Stimulated activated CD8-positive, alpha-beta memory T cell treated with anti-CD3 and anti-CD28 coated beads, Interleukin-15, amount 100 ng/mL, for 24 hours (primary cell): ENCODE measurements at places on chromosomes 2 and 18.

DNA sequence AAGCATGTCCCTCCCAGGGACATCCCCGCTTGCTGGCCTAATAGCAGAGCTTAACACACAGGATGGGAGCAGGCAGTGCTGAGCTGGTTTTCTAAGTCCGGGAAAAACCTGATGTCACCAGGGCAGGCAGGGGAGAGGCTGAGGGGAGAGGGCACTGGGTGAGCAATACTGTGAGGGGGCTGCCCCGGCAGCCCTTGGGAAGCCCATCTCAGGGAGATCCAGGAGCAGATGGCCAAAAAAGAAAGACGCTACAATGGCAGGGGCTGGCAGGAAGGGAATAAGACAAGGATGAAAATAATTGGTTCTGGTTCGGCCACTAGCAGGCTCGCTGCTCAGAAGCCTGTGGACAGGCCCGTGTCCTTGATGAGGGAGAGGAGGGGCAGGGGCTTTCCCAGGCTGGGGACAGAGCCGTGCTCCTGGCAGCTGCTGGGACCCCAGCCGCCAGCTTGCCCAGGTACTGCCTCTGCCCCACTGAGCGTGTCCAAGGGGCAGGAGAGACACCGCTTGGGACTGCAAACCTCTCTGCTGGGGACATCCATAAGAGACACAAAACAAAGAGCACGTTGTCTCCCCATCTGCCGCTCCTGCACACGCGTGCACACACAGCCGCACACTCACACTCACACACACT is 30.2 kb downstream of the SMAD7 start:
- DNase-seq = no peak

- no peak for DNase-seq
Observed at GRCh38 chr2:2574401-2575180, 243.5 kb upstream of the MYT1L start.

DNA sequence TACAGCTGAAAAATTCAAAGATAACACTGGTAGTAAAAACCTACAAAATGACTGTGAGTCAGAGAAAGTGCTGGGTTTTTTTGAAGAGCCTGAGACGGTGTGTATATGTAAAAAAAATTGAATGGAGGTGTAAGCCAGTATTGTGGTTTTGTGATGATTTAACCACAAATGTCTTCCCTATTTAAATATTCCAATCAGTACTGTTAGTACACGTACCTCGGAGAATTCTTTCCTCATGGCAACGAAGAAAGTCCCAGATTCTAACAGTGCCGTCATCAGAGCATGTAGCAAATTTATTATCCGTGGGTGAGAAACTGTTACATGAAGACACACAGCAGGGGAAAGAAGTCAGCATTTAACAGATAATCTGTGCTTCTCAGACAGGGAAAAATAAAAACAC is 48.1 kb downstream of the WDR33 start:
- DNase-seq = no peak

DNA sequence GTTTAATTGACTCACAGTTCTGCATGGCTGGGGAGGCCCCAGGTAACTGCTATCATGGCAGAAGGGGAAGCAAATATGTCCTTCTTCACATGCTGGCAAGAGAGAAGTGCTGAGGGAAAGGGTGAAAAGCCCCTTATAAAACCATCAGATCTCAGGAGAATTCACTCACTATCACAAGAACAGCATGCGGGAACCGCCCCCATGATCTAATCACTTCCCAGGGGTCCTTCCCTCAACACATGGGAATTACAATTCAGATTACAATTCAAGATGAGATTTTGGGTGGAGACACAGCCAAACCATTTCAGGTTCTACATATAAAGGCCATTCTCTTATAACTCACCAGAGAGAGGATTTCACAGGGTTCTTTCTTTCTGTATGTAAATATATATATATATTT is 62.9 kb downstream of the VRK2 start:
- DNase-seq = no peak

DNA sequence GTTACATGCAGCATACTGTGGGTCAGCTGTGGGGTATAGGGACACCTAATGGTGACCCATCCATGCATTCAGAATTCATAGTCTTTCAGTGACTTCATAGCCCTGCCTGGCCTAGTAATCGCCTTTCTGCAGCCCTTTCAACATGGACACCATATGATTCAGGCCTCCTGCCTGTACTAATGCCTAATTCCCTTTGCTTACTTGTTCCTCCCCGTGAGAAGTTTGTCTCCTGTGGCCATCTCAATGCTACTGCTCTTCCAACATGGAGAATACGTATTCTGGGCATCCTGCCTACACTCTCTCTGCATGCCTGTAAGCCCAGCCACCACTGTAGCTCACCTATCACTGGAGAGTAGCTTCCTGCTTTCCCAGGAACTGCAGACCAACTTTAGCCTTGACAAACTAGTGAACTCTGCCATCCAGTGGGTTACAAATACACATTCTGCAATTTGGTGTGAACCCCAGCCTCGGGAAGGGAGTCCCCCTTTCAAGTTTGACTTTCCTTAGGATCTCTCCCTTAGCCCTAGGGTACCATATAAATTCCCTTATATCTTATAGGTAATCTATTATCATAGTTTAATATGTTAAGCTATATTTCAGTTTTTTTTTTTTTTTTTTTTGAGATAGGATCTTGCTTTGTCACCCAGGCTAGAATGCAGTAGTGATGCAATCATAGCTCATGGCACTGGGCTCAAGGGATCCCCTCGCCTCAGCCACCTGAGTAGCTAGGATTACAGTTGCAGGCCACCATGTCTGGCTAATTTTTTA is 22.3 kb downstream of the M1AP start:
- DNase-seq = no peak

DNA sequence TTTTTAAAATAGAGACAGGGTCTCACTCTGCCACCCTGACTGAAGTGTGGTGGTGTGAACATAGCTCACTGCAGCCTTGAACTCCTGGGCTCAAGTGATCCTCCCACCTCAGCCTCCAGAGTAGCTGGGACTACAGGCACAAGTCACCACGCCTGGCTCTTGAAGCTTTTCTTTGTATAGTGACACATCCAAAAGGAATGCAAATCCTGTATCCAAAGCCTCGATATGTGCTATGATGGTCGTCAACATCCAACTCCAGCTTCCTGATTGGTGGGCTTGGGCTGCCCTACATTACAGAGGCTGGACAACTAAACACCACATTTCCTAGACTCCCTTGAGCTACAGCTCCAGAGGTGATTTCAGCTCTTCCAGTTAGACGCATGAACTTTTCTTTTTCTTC is 101.7 kb upstream of the PGAP1 start:
- DNase-seq = no peak

GRCh38 chr2:108447947-108448677 is 894 bp upstream of the GCC2 start:
- no peak for DNase-seq

DNA sequence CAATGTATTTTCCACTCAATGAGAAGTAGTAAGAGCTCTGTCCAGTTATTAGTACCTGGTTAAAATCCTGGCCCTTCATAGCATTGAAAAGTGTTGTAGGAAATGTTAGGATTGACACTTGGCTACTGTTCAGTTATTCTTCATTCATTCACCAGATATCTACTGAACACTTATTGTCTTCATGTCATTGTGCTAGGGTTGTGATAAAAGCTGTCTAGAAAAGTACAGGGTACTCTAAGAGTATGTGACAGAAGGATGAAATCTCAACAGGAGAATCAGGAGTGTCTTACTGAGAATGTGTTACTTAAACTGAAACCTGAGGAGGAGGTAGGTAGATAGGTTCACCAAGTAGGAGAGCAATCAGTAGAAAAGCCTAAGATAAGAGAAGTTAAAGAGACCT is 511.8 kb upstream of the RAB12 start:
- no peak for DNase-seq

GRCh38 chr18:54116541-54117257 is 107.8 kb downstream of the MBD2 start:
- DNase-seq = no peak

- DNase-seq = no peak
Observed at GRCh38 chr2:143679617-143680016, 550.4 kb downstream of the ARHGAP15 start.

GRCh38 chr2:3643371-3644245 is 14.4 kb upstream of the ALLC start:
- no peak for DNase-seq

DNA sequence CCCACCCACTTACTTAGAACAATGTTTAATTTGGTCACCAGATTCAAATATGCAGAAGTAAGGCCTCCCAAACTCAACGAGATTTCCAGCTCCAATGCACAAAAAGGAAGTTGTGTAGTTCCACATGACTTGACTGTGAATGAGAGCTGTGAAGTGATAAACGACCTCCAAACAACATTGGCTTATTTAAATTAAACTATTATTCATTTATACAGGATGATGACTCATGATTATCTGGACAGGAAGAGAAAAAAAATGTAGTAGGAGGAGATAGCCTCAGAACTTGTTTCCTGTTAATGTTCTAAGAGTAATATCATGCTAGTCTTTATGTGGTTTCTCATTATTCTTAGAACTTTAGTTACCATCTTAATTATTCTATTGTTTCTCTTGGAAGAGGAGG is 237.3 kb downstream of the C1D start:
- no peak for DNase-seq

DNA sequence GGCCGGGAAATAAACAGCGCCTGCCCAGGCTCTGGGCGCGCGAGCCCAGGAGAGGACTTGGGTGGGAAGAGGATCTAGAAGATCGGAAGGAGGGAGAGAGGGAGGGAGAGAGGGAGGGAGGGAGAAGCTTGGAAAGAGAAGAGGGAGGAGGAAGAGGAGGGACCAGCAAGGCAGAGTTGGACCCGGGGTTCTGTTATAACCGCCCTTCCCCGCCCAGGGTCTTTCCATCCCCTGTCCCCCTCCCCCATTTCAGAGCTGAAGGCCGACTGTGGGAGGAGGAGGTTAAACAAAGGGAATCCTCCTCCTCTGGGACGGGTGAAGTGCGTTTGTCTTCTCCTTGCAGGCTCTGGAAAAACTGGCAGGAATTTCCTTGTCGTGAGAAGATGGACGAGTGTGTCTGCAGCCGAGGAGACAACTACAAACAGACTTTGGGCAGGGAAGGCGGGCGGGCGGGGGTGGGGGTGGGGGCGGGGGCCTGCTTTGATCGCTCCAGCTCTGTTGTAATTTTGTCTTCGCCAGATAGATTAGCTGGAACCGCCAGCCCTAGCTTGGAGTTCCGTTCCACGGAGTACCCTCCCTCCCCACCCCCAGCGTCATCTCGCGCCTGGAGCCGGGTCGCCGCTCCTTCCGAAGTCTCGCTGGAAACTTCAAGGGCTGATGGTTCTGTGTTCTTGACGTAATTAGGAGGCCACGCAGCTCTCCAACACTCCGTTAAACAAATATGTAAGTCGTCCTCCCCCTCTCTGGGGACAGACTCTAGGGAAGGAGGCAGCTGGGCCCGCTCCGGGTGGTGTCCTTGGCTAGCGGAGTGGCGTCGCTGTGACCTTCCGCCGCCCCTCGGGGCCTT is 6.4 kb upstream of the SP9 start:
- DNase-seq = no peak

DNA sequence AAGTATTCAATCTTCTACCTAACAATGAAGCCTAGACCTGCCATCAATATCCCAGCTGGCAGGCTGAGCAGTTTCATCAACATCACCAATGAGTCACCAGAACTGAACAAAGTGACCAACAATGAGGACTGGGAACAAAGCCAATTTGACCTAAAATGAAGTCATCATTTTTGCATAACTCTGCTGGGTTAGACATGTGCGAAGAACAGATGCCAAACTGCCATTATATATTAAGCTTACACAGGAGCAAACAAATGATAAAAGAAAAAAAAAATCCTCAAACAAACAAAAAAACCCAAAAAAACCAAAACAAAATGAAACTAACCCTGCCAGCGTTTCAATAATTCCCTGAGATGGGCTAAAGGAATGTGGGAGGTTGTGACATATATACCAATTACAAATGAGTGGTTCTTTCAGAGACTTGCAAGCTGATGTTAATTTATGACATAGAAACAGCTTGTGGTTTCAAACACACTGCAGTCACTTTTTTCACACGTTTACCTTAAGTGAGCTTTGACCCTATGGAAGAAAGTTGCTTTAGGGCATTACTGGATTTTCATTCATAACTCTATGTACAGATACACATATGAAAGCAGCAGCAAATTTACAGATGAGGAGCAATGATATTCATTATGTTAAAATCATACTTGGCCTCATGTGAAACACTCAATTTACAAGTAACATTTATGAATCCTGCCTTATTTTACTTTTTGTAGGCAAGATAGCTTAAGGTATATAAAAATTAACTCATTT is 56.9 kb upstream of the CCDC141 start:
- DNase-seq = no peak

DNA sequence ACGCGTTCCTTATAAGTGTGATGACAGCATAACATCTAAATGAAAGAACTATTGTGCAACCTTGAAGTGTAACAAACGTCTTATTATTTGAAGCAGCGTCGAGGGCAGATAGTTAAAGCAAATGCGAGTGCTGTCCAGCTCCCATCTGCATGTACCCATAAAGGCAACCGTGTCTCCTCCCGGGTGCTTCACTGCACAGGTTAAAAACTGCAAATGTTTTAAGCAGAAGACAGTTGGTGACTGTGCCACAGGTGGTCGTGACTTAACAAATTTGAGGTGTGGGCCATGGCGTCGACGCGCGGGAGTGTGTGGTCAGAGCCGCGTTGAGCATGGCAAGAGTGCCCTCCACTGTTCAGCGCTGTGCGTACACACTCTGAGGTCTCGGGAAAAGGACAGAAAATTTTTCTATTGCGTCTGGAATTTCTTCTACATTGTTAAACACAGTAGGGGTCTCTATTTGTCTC is 6.4 kb downstream of the SALL3 start:
- DNase-seq = no peak

- no peak for DNase-seq
Observed at GRCh38 chr2:44389895-44390294, 28.1 kb downstream of the CAMKMT start.
